Calu3 (cell line): ENCODE measurements at places on chromosomes 1 and 21. TPM values are rescaled to one million over a fixed set of nuclear protein-coding genes. Genes with fewer than 3 reads are reported as not detected.
A peak's percentile ranks its signal among the peaks of the same experiment; 100 is the strongest.

GRCh38 chr1:184818646-184819045, 64.0 kb upstream of the EDEM3 start:
- no peak overlapping the region for H3K4me3 ChIP-seq
- H3K4me1 ChIP-seq = no peaks in the 10 kb centered on the region
- no peak overlapping the region for H3K27ac ChIP-seq
- DNase-seq = no peak
- peaks cover 5% of the 10 kb centered on the region for H3K36me3 ChIP-seq
- no peaks in the 10 kb centered on the region for H3K27me3 ChIP-seq

- no peak for DNase-seq
- peaks cover 11% of the 10 kb centered on the region for H3K36me3 ChIP-seq
- peaks cover 16% of the 10 kb centered on the region for H3K4me1 ChIP-seq
These were observed 717 bp downstream of the UBIAD1 start for GRCh38 chr1:11273595-11274234.

DNA sequence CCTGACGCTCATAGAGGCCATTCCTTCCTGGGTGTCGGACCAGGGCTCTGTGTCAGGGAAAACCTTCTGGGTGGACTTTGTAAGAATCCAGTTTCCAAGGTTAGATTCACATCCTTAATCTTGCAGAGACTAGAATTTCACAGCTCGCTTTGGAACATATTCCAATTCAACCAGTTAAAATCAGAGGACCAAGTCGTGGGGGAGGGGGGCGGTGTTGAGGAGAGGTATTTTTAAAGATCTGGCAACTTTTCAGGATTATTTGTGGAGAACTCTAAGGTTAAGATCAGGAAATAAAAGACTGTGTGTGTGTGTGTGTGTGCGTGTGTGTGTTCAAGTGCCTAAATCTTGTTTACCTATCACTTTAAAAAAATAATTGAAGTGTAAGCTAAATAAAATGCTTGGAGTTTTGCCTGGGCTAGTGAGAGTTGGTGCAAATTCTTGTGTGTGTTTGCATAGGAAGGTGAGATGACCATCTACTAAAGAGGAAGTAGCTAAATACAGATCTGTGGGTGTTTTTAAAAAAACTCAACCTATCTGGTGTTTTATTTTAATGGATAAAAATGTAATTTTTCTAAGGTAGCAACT, 21.8 kb downstream of the TENT5C start:
- no peak for DNase-seq
- no peaks in the 10 kb centered on the region for H3K36me3 ChIP-seq
- no peak overlapping the region for H3K27ac ChIP-seq
- peaks cover 69% of the 10 kb centered on the region for H3K27me3 ChIP-seq
- H3K4me1 ChIP-seq = no peaks in the 10 kb centered on the region
- no peak overlapping the region for H3K4me3 ChIP-seq

- DNase-seq = no peak
- no peak overlapping the region for H3K4me3 ChIP-seq
- no peak overlapping the region for H3K27ac ChIP-seq
- H3K36me3 ChIP-seq = no peaks in the 10 kb centered on the region
- no peaks in the 10 kb centered on the region for H3K27me3 ChIP-seq
These were observed 166.1 kb downstream of the HIVEP3 start for GRCh38 chr1:41752514-41753170.

GRCh38 chr1:228381356-228381755, 25.3 kb downstream of the TRIM11 start:
- H3K27ac ChIP-seq = no peak overlapping the region
- no peak overlapping the region for H3K4me3 ChIP-seq
- peaks cover 19% of the 10 kb centered on the region for H3K36me3 ChIP-seq

- no peaks in the 10 kb centered on the region for H3K36me3 ChIP-seq
- peaks cover 8% of the 10 kb centered on the region for H3K27me3 ChIP-seq
- H3K4me1 ChIP-seq = peaks cover 18% of the 10 kb centered on the region
- no peak overlapping the region for H3K4me3 ChIP-seq
- H3K27ac ChIP-seq = no peak overlapping the region
These were observed 15.5 kb upstream of the SARS1 start for GRCh38 chr1:109198043-109198695.

DNA sequence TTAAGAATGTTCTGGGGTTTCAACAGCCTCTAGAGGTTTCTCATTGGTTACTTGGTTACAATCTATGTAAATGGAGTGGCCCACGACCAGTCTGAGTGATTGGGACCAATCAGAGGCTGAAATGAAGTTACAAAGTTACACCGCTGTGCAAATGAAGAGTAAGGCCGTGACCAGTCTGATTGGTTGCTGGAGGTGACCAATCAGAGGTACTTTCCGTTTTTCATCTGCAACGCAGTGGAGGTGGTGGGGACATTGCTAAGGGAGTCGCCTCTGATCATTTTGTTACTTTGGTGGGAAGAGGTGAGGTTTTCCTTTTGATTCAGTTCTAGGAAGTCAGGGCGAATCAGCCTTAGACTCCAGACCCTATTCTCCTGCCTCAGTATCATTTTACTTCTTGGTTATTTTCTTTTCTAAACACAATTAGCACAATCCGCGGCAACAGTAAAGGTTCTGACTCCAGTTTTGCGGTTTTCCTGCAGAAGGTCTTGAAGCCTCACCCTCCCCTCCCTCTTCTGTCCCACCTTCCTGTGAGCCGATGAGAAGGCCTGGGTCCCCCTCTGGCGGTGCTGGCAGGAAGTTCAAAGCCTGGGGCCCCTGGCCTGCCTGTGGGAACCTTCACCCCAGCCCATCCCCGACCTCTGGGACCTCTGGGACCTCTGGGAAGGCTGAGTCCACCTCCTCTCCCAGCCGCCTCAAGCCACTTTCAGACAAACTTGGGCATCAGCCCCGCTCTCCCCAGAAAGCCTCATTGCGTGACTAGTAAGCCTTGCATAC, 38.7 kb upstream of the TTC34 start:
- H3K27ac ChIP-seq = no peak overlapping the region
- no peak for DNase-seq
- no peaks in the 10 kb centered on the region for H3K36me3 ChIP-seq
- H3K4me3 ChIP-seq = no peak overlapping the region
- no peaks in the 10 kb centered on the region for H3K4me1 ChIP-seq

DNA sequence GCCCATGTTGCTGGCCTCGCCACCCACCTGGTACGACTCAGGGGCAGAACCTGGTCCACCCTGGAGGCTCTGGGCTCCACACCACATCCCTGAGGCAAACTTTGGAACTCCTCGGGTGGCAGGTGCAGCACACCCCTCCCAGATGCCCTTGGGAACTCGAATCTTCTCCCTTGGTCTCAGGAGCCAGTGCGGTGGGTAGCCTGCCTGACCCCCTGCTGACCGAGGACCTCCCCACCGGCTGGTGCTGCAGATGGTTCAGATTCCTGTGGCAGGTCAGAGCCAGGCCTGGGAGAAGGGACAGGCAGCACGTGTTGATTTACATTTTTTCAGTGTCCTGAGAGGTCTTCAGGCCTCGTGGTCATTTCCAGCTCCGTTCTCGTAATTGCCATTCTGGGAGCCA, 6.3 kb upstream of the CFAP410 start:
- no peak overlapping the region for H3K27ac ChIP-seq
- H3K4me3 ChIP-seq = no peak overlapping the region
- DNase-seq = no peak
- no peaks in the 10 kb centered on the region for H3K36me3 ChIP-seq
- H3K4me1 ChIP-seq = no peaks in the 10 kb centered on the region

DNA sequence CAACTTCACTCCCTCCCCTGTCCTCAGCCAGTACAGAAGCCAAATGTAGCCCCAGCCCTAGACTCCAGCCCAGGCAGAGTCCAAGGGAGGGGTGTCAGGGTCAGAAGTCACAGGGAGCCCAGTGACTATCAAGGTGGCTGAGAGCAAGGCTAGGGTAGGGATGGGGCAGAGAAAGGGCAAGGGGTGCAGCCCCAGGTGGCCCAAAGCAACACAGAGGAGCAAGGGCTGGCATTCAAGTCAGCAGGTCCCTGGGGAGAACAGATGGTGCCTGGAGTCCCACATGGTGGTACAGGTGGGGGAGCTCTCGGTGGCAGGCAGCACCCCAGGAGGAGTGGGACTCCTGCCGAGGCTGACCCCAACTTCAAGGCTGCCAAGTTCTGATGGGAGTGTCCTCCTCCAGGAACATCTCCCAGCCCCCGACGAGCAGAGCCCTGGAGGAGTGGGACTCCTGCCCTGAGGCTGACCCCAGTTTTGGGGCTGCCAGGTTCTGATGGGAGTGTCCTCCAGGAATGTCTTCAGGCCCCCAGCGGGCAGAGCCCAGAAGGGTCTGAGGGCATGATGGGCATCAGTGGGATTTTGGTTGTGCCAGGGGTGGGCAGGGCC, 3.7 kb upstream of the DVL1 start:
- no peaks in the 10 kb centered on the region for H3K4me1 ChIP-seq
- H3K36me3 ChIP-seq = peaks cover 34% of the 10 kb centered on the region
- no peak for DNase-seq
- no peaks in the 10 kb centered on the region for H3K27me3 ChIP-seq
- H3K4me3 ChIP-seq = peak overlapping the region; percentile 53
- H3K27ac ChIP-seq = peak overlapping the region; percentile 54

DNA sequence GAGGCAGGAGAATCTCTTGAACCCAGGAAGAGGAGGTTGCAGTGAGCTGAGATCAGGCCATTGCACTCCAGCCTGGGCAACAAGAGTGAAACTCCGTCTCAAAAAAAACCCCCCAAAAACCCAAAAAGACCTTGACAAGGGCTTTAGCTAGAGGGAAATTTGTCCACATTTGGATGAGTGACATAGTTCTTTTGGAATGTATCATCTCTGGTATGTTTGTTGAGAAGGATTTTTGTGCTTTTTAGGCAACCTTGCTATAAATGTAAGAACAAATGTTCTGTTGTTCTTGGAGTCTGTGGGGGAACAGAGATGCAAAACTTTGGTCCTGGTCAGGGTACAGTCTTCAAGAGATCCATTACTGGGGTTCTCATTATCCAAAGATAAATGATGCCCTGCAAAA, 28.9 kb downstream of the INAVA start:
- no peaks in the 10 kb centered on the region for H3K27me3 ChIP-seq
- H3K4me3 ChIP-seq = no peak overlapping the region
- H3K36me3 ChIP-seq = peaks cover 28% of the 10 kb centered on the region
- DNase-seq = no peak
- H3K27ac ChIP-seq = no peak overlapping the region

DNA sequence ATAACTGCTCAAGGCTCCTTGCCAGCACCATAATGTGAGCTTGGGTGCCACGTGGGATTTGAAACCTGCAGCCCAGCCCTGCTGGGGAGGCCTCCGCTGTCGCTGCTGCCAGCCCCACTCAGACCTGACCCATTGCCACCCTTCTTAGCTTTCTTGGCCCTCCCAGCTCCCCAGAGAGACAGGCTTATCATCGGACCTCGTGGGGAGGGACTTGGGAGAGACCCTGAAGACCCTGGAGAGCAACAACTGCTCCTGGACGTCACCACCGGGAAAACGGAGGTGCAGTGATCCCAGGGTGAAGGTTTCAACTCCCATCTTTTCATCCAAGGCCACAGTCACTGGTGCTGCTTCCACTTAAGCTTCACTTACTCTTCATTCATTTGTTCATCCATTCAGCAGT, 596.1 kb downstream of the PTPRU start:
- H3K27ac ChIP-seq = no peak overlapping the region
- no peak overlapping the region for H3K4me3 ChIP-seq
- no peaks in the 10 kb centered on the region for H3K36me3 ChIP-seq
- peaks cover 82% of the 10 kb centered on the region for H3K27me3 ChIP-seq

GRCh38 chr1:59218521-59219236, 78.2 kb upstream of the FGGY start:
- H3K4me3 ChIP-seq = no peak overlapping the region
- no peak for DNase-seq
- no peak overlapping the region for H3K27ac ChIP-seq
- peaks cover 24% of the 10 kb centered on the region for H3K4me1 ChIP-seq
- no peaks in the 10 kb centered on the region for H3K27me3 ChIP-seq
- peaks cover 4% of the 10 kb centered on the region for H3K36me3 ChIP-seq

GRCh38 chr1:36083635-36084496, at the start of gene TEKT2:
TSS of gene TEKT2 (plus strand) at chr1:36084094. CDS start at chr1:36084922, 828 bp downstream.
- no peaks in the 10 kb centered on the region for H3K27me3 ChIP-seq
- peak within 1 kb of the TSS; percentile 60 for H3K4me3 ChIP-seq
- no peaks in the 10 kb centered on the region for H3K4me1 ChIP-seq
- DNase-seq = peak; percentile 27

- H3K36me3 ChIP-seq = peaks cover 20% of the 10 kb centered on the region
- no peak overlapping the region for H3K27ac ChIP-seq
- DNase-seq = no peak
- H3K4me1 ChIP-seq = peaks cover 42% of the 10 kb centered on the region
- H3K4me3 ChIP-seq = peak overlapping the region; percentile 90
These were observed 1.9 kb downstream of the SLC9A1 start for GRCh38 chr1:27152829-27153548.

- peaks cover 46% of the 10 kb centered on the region for H3K27me3 ChIP-seq
- DNase-seq = no peak
- no peaks in the 10 kb centered on the region for H3K36me3 ChIP-seq
- no peak overlapping the region for H3K4me3 ChIP-seq
These were observed 47.3 kb downstream of the DISP3 start for GRCh38 chr1:11526071-11526895.

- H3K27me3 ChIP-seq = no peaks in the 10 kb centered on the region
- H3K27ac ChIP-seq = no peak overlapping the region
- no peak for DNase-seq
- no peak overlapping the region for H3K4me3 ChIP-seq
- H3K4me1 ChIP-seq = no peaks in the 10 kb centered on the region
These were observed 61.3 kb downstream of the DISP1 start for GRCh38 chr1:222876182-222876581.

GRCh38 chr1:233614743-233615521, 1.0 kb downstream of the KCNK1 start:
- peak overlapping the region; percentile 89 for H3K4me3 ChIP-seq
- DNase-seq = peak; percentile 47
- H3K4me1 ChIP-seq = peaks cover 22% of the 10 kb centered on the region
- H3K27me3 ChIP-seq = no peaks in the 10 kb centered on the region

DNA sequence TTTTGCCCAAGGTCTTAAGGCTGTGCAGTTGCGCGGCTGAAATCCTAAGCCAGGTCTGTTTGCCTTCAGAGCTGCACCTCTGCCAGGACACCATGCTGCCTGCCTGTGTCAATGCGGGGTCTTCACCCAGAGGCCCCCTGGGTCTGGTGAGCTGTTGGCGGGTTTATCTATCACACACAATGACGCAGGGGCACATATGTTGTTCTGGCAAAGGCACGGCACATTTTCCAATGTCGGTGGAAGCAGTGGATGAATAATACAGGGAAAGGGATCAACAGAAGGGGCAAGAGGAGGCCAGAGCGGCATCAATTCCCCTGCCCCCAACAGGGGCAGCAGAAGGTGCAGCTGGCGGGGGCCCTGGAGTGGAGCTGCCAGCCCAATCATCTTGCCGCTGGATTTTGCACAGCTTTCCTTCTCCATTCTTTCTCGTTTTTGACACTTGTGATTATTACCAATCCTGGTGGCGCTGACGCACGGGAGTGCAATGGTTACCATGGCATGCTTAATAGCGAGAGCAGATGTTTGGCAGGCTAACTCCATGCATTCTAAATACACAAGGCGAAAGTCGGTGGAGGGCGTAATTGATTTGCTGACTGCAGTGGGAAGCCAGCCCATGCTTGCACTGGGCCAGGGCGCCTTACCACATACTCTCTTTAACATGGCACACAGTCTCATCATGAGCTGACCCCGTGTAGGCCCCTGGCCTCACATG, 45.8 kb upstream of the CYP2J2 start:
- H3K27me3 ChIP-seq = peaks cover 56% of the 10 kb centered on the region
- no peaks in the 10 kb centered on the region for H3K4me1 ChIP-seq
- H3K36me3 ChIP-seq = no peaks in the 10 kb centered on the region
- H3K4me3 ChIP-seq = no peak overlapping the region
- H3K27ac ChIP-seq = peak overlapping the region; percentile 12
- DNase-seq = no peak

ARMH1 gene
- total RNA-seq = 4.7 and 5.8 TPM in 2 replicates

LRRC39 gene
- total RNA-seq = 0.42 and 0.88 TPM in 2 replicates

LMOD1 gene
- not detected in 2 replicates for total RNA-seq

ST6GALNAC5 gene
- total RNA-seq = 1.3 and 2.0 TPM in 2 replicates

TTC13 gene
- 29.0 and 35.6 TPM in 2 replicates for total RNA-seq

PIK3C2B gene
- total RNA-seq = 24.4 and 33.9 TPM in 2 replicates

ZNF692 gene
- 61.4 and 61.5 TPM in 2 replicates for total RNA-seq

UBXN11 gene
- total RNA-seq = 24.0 and 32.0 TPM in 2 replicates

CENPL gene
- 30.3 and 31.2 TPM in 2 replicates for total RNA-seq
